ENCODE measurements at places on chromosomes 12 and 14.

DNA sequence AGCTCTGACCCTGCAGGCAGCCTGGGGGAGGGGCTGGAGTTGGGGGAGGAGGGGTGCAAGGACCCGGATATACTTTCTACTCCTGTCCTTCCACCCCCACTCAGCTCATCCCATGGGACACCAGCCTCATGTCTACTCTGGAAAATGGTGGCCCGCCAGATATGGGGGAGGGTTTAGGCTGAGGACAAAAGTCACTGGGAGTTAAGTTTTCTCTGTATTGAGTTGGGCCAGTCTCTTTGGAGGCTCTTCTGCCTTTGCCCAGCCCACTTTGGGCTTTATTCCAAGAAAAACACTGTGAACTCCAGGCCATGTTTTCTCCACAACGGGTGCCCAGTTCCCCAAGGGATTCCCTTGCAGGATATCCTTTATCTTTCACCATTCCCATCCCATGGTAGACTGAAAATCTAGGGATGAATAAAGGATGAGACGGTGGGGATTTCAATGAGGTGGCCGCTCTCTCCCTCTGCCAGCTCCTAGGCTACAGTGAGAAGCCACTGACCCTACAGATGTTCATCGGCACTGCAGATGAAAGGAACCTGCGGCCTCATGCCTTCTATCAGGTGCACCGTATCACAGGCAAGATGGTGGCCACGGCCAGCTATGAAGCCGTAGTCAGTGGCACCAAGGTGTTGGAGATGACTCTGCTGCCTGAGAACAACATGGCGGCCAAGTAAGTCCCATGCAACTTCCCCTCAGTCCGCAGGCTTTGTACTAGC lies 4.9 kb downstream of the NFATC4 start:
- no peak for DNase-seq

GRCh38 chr14:73833034-73833433 lies 18.6 kb upstream of the PTGR2 start:
- DNase-seq: no peak

DNA sequence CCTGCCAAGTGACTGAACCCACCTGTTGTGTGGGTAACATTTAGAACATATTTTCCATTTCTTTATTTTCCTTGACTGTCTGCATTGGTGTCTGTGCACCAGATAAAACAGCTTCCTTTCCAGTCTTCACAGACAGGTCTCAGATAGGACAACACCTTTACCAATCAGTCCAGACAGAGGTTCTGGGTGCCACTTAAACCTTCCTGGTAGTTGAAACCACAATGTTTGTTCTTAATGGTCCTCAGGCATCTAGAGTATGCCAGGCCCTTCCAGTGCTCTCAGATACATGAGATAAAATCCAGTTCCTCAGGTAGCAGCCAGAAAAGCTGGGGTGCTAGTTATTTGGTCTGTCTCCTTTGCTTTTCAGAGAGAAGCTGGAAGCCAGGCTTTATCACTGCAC lies 7.0 kb upstream of the CLEC2D start:
- no peak for DNase-seq

- no peak for DNase-seq
These were observed 221.5 kb upstream of the NUDT4 start for GRCh38 chr12:93156086-93156716.

GRCh38 chr14:73771848-73772638 lies 57.9 kb upstream of the PNMA1 start:
- DNase-seq: peak; percentile 75

DNA sequence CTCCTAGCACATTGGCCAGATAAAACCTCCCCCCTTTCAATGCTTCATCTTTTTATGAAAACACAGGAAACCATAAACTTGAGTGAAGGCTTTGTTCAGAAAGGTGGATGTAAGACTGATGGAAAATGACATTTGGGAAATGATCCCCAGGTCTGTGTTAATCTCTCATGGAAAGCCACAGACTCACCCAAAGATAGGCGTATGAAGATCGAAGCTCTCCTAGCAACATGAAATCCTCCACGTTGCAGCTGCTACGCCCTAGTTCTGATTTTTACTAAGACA lies 63.4 kb upstream of the PTGR2 start:
- DNase-seq: no peak

DNA sequence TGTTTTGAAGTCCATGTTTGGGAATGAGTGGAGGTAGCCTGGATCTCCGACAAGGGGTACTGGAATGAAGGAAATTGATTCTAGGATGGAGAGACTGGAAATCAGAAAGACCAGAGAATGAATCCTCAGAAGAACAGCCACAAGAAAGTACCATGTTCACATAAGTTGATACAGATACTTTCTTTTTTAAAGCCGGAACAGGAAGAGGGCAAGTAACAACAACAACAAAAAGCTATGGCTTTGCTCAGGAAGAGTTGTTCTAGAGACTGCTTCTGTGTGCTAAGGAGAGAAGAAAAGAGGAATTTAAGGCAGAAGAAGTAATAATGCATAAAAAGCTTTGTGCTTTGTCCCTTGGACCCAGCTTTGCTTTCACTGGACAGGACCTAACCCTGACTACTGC lies 6.2 kb downstream of the TC2N start:
- DNase-seq: no peak

- DNase-seq: no peak
These were observed 46.9 kb upstream of the FRS2 start for GRCh38 chr12:69423037-69423905.

DNA sequence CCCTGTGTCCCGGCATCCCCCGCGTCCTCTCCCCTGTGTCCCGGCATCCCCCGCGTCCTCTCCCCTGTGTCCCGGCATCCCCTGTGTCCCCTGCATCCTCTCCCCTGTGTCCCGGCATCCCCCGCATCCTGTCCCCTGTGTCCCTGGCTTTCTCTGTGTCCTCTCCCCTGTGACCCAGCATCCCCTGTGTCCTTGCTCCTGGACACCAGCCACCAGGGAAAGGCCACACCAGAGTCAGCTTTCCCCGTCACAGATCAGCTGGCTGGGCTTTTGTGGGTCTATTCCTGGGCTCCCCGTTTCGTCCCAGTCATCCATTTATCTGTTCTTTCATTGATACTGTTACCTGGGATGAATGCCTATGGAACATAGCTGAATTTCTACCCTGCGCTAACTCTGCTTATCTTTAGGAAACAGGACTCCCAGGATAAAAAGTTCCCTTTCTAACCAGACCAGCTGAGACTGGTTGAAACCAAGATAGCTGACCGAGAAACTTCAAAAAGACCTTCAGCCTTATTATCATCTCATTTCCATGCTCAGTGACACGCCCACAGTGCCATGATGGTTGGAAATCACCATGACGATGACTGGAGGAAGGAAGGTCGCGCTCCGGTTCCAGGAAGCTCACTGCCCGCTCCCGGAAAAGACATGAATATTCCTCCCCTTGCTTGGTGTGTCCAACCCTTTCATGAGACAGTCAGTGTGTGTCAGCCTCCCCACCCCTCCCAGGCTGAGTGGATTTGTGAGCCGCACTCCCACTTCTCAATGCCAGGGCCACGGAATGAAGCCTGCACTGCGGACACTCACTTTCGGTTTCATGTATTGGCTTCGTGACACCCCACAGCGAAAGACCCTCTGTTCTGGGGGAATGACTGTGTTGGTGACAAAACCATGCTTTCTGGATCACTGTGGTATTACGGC lies 276.4 kb upstream of the SFSWAP start:
- no peak for DNase-seq

GRCh38 chr12:106035421-106035820 lies 103.3 kb downstream of the NUAK1 start:
- no peak for DNase-seq

- DNase-seq: no peak
These were observed 85.2 kb upstream of the MAX start for GRCh38 chr14:65187421-65188049.

GRCh38 chr12:120481022-120481767 lies 11.6 kb upstream of the SRSF9 start:
- DNase-seq: no peak

DNA sequence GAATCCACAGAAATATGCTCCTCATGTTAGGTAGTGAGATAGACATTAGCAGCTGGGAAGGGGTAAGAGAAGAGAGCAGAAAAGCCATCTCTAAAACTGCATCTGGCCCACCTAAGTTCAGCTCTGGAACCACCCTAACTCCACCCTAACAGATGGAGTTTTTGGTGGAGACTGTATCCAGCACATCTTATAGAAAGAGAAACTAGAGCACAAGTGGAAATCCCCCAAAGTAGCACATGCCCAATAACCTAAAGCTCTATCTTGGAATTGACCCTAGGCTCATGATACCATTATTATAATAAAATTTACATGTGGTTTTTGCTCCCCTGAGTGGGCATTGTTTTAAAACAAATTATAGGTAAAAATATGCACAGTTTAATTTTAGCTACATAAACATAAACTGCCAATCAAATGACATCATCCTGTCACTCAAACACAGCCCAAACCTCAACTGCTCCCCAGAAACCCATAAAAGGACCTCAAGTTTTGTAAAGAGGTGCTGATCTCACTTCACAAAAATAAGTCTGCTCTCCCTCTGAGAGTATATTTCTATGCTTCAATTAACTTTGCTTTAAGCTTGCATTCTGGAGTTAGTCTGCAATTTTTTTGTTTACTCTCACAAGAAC lies 206.4 kb downstream of the PIK3C2G start:
- DNase-seq: no peak

DNA sequence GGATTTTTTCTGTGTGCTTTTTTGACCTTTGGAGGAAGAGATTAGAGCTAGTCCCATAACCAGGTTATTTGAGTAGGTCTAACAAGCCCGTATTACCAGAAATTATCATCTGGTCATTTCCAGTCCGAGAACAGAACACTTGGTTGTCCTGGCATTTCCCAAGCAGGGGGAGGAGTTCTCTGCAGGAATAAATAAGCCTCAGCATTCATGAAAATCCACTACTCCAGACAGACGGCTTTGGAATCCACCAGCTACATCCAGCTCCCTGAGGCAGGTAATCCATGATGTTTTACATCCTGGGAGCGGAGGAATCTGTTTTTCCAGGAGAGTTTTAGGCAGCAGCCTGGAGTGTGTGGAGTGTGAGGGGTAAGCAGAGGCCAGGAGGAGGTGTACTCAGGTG lies at the start of gene SERPINA3:
SERPINA3 (plus strand) TSS at position 218 of the 400 bp plus-strand sequence. CDS start 2,051 bp downstream, outside the sequence.
- no peak for DNase-seq

DNA sequence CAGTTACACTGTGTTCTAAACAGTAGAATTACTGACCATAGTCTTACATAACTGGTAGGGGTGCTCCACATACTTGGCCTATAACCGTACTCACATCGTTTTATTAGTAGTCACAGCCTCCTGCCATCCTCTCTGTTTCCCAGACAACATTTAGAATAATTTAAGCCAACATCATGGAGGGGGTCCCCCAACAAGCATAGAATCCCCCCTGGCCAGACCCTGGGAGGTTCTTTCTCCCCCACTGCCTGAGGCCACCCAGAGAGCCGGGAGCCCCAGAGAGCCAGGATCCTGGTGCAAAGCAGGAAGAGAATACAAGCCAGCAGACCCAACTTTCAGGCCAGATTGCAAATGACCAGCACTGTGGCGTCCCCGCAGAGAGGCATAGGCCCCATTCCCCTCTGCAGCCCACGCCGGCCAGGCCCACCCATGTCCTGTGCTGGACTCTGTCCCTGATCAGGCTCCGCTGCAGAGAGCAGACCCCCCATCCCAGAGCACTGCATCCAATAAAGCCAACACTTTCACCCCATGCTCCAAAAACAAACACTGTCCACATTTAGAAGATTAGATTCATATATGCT lies 195.2 kb downstream of the NTF3 start:
- no peak for DNase-seq

GRCh38 chr14:21093018-21093417 lies 5.4 kb downstream of the ZNF219 start:
- DNase-seq: no peak

DNA sequence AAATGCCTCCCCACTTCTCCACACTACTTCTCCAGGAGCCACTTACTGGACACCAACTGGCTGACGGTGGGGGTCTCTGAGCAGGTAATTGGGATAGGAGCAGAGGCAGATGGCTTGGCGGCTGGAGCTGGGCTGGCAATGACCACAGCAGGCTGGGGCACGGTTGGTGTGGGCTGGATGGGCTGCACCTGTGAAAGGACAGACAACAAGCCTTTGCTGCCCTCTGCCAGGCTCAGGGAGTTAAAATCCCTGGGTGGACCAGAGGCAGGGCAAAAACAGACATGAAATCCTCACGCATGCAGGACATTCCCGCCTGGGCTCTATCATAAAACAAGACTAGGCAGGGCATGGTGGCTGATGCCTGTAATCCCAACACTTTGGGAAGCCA lies 19.3 kb upstream of the TFCP2 start:
- no peak for DNase-seq

DNA sequence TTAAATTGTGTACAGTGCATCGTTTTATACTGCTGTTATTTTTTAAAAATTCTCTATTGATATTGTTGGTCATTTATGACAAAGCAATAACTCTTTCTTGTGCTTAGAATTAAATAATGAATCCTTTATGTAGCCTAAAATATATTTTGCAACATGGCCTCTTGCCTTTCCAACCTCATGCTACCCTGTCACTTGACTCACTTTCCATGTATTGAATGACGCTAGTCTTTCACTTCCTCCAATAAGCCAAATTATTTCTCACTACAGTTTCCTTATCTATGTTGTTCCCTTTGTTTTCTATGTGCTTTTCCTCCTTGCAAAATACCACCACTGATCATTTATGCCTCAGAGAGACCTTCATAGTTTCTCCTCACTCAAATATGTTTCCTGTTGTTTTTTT lies 16.3 kb upstream of the EPYC start:
- no peak for DNase-seq

DNA sequence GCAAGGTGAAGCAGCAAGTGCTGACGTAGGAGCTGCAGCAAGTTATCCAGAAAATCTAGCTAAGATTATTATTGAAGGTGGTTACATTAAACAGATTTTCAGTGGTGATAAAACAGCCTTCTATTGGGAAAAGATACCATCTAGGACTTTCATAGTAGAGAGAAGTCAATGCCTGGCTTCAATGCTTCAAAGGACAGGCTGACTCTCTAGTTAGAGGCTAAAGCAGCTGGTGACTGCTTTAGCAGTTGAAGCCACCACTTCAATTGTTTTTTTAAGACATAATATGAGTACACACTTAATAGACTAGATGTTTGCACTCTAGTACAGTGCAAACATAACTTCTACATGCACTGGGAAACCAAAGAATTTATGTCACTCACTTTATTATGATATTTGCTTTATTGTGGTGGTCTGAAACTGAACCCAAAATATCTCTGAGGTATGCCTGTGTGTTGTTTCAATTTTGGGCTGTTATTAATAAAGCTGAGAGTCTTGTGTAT lies 1026.9 kb upstream of the FOXG1 start:
- no peak for DNase-seq

GRCh38 chr12:22598141-22598762 lies 26.7 kb upstream of the ETNK1 start:
- DNase-seq: no peak

All from stimulated activated CD8-positive, alpha-beta memory T cell treated with anti-CD3 and anti-CD28 coated beads, Interleukin-2, amount 100 ng/mL, for 48 hours (primary cell).